Adrenal gland (tissue), 19 donors: ENCODE measurements at places on chromosomes 11 and 22. TPM values are rescaled to one million over a fixed set of nuclear protein-coding genes. Genes with fewer than 3 reads are reported as not detected.

DNA sequence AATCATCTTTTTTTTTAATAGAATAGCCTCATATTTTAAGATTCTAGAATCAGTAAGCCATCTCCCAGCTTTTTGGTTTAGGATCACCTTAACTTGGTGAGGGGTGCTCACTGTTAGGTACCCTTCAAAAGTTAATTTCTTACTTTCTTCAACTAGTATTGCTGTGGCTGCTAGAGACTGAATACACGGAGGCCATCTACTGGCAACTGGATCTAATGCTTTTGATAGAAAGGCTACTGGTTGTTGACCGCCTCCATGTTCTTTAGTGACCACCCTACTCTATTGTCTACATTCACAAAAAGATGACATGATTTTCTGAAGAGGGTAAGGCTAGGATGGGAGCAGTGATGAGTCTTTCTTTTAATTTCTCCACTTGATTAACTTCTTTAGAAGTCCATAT is 16.7 kb upstream of the ALDH3B2 start:
- no peaks in the 10 kb centered on the region for H3K27me3 ChIP-seq
- no peaks in the 10 kb centered on the region for H3K4me1 ChIP-seq
- no peak overlapping the region for H3K27ac ChIP-seq
- no peak overlapping the region for H3K4me3 ChIP-seq

MOGAT2 gene
- total RNA-seq = not detected

- no peak overlapping the region for H3K27ac ChIP-seq
- no peaks in the 10 kb centered on the region for H3K27me3 ChIP-seq
- H3K4me3 ChIP-seq = no peak overlapping the region
- DNase-seq = no peak
- no peaks in the 10 kb centered on the region for H3K4me1 ChIP-seq
- no peaks in the 10 kb centered on the region for H3K36me3 ChIP-seq
These were observed 105.9 kb downstream of the NELL1 start for GRCh38 chr11:20775331-20775730.

DNA sequence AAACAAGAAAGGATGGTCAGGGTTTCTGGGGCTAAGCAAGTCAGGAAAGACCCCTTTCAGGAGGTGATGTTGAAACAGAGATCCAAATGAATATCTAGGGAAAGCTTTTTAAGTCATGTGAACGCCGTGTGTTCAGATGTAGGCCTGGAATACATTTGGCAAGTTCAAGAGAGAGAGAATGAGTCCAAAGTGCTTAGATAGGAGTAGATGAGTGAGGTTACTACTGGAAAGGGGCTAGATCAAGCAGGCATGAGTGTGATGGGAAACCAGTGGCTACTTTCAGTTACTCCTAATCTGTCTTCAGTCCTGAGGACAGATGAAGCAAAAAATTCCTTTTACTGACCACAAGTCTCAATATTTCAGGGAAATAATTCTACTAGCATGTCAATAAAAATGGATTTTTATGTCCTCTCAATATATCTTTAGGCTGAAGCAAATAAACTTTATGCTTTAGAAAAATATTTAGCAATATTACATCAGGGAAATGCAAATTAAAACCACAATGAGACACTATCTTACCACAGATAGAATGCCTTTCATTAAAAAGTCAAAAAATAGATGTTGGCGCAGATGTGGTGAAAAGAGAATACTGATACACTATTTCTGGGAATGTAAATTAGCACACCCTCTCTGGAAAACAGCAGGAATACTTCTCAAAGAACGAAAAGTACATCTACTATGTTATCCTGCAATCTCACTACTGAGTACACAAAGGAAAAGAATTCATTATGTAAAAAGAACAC is 1085.0 kb upstream of the TENM4 start:
- H3K27ac ChIP-seq = no peak overlapping the region
- no peaks in the 10 kb centered on the region for H3K36me3 ChIP-seq
- DNase-seq = no peak
- no peak overlapping the region for H3K4me3 ChIP-seq

ZBTB16 gene
- 78.6 TPM for total RNA-seq

USH1C gene
- total RNA-seq = 0.44 TPM

CYP2R1 gene
- 5.7 TPM for total RNA-seq

DNA sequence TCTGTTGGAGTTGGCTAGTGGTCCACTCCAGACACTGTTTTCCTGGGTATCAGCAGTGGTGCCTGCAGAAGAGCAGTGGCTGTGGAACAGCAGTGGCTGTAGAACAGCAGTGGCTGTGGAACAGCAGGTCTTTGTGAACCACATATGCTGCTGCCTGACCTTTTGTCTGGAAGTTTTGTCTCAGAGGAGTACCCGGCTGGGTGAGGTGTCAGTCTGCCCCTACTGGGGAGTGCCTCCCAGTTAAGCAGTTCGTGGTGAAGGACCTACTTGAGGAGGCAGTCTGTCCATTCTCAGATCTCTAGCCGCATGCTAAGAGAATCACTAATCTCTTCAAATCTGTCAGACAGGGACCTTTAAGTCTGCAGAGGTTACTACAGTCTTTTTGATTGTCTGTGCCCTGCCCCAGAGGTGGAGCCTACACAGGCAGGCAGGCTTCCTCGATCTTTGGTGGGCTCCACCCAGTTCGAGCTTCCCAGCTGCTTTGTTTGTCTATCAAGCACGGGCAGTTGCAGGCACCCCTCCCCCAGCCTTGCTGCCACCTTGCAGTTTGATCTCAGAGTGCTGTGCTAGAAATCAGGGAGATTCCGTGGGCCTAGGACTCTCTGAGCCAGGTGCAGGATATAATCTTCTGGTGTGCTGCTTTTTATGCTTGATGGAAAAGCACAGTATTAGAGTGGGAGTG is 89.1 kb upstream of the TRIM48 start:
- H3K27ac ChIP-seq = no peak overlapping the region
- H3K27me3 ChIP-seq = no peaks in the 10 kb centered on the region
- no peaks in the 10 kb centered on the region for H3K4me1 ChIP-seq

DNA sequence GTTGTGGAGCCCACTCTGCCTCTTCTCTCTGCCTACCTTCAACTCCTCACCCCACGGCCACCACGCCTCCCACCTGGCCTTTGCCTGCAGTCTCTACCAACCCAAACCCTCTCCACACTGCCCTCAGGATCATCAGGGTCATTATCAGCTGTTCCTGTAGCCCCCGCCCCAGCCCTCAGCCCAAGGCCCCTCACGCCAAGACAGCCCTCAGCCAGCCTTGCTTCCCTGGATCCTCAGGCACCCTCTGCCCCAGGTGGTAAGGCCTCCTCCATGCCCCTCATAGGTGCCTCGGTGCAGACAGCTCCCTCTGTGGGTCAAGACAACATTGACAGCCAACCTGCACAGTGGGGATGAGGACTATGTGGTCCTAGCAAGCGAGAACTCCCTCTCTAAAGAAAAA is 1.7 kb downstream of the SBF1 start:
- DNase-seq = no peak
- no peaks in the 10 kb centered on the region for H3K27me3 ChIP-seq
- H3K4me3 ChIP-seq = no peak overlapping the region
- no peaks in the 10 kb centered on the region for H3K36me3 ChIP-seq
- H3K4me1 ChIP-seq = peaks cover 30% of the 10 kb centered on the region
- no peak overlapping the region for H3K27ac ChIP-seq

- H3K27ac ChIP-seq = no peak overlapping the region
- no peak overlapping the region for H3K4me3 ChIP-seq
These were observed 23.4 kb downstream of the LRRC55 start for GRCh38 chr11:57205041-57205641.

DNA sequence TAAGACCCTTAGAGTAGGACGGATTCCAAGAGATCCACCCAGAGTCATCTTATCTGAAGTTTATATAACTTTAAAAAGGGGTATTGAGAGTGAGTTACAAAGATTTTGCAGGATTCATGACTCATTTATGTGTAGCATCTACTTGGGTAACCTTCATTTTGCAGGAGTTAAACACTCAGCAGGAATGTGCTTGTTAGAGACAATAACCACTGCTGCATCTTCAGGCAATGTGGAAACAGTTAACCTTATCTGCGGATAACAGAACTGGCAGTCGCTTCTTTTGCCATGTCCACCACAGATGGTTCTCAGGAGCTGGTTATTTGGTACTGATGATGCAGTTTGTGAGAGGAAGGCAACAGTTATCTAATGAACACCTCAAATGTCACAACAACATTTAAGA is 417.9 kb upstream of the DDI1 start:
- no peak overlapping the region for H3K27ac ChIP-seq
- H3K4me1 ChIP-seq = no peaks in the 10 kb centered on the region
- no peaks in the 10 kb centered on the region for H3K27me3 ChIP-seq
- no peak overlapping the region for H3K4me3 ChIP-seq

DNA sequence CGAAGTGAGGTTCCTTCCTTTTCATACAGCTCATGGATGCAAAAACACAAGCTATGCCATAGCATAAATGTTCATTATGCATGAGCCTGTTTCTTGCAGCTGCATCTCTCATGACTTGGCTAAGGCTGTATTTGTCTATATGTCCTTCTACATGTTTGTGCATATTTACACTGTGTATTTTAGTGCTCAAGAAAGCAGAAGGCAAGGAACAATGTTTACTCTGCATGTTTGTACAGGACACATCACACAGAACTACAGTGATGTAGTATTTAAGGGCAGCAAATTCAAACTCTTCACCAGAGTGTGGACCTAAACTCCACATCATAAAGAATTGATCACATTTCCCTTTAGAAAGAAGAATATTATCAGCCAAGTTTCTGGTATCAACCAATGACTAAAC is 170.3 kb downstream of the CADM1 start:
- no peaks in the 10 kb centered on the region for H3K36me3 ChIP-seq
- no peaks in the 10 kb centered on the region for H3K27me3 ChIP-seq
- no peak overlapping the region for H3K27ac ChIP-seq
- DNase-seq = no peak
- no peak overlapping the region for H3K4me3 ChIP-seq

SLC25A18 gene
- total RNA-seq = 2.1 TPM

- no peak overlapping the region for H3K4me3 ChIP-seq
- no peak for DNase-seq
- no peak overlapping the region for H3K27ac ChIP-seq
- H3K36me3 ChIP-seq = no peaks in the 10 kb centered on the region
- H3K4me1 ChIP-seq = no peaks in the 10 kb centered on the region
These were observed 8.5 kb downstream of the ST14 start for GRCh38 chr11:130168105-130168504.

TCN2 gene
- 66.0 TPM for total RNA-seq

MMP8 gene
- not detected for total RNA-seq
